ENCODE measurements at places on chromosomes 13 and 19.

- no peak for DNase-seq
Measured at GRCh38 chr19:58355215-58355796, 2.0 kb upstream of the A1BG start.

- DNase-seq, result no peak
Measured at GRCh38 chr19:49773663-49774350, 7.0 kb downstream of the AP2A1 start.

- no peak for DNase-seq
Measured at GRCh38 chr19:12946731-12947496, 1.3 kb downstream of the RAD23A start.

- no peak for DNase-seq
Measured at GRCh38 chr19:56955637-56956216, 115.2 kb upstream of the PEG3 start.

DNA sequence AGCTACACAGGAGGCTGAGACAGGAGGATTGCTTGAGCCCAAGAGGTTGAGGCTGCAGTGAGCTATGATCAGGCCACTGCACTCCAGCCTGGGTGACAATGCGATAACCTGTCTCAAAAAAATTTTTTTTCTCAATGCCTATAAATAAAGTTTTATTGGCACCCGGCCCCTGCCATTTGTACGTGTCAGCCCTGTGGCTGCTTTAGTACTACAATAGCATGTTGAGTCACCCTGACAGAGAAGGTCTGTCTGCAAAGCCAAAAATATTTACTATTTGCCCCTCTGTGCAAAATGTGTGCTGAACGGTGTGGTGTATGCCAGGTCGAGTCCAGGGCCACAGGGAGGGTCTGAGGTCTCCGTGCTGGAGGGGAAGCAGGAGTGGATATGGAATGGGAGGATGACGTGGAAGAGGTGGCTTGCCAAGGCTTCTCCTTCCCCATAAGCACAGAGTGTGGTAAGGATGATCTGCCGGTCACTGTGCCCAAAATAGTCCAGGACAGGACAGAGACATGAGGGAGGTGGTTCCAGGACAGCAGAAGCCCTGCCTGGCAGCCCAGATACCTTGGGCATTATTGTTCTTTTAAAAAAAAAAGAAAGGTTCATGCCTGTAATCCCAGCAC lies 10.0 kb downstream of the NMRK2 start:
- DNase-seq, result no peak

DNA sequence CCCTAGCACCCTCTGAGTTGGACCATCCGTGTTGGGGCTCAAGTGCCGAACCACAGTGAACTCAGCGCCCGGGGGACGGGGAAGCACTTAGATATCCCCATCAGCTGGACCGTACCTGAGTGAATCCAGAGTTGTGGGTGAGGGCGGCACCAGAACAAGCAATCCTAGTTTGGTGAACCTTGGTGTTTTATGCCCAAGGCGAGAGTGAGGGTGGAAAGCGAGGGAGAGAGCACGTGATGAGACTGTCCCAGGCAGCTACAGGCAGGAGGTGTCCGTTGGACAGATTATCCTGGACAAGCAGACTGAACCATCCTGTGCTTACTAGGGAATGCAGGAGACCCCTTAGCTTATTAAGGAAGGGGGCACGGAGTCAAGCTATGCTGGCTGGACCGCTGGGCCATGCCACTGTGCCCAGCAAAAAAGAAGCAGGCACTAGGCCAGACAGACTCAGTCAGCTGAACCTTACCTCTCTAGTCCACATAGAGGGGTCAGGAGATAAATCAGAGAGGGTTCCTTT lies 596 bp downstream of the GET3 start:
- DNase-seq, result no peak

Data from epithelial cell of esophagus (primary cell).